HCEC 1CT (cell line): ENCODE measurements at places on chromosomes 16 and 17.

GRCh38 chr17:29140631-29141513 lies 39.3 kb downstream of the MYO18A start:
- DNase-seq: no peak

- no peak for DNase-seq
Measured at GRCh38 chr17:7352503-7352889, 534 bp downstream of the KCTD11 start.

DNA sequence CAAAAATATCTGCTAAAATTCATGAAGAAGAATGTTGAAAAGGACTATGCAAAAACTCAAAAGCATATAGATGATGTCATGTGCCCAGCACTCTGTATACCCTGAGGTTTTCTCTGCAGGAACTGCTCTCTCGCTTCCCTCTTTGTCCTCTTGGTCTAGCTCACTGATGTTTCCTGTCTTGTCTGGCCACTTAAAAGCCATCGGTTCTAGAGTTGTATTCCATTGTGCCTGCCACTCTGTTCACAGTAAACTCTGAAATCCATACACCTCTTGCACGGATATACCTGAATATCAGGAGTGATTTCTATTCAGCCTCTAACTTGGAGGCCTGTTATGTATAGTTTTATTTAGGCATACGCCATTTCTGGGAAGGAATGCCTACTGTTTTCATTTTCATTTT lies 101.0 kb upstream of the CNTNAP4 start:
- DNase-seq: no peak

- DNase-seq: peak; percentile 35
Measured at GRCh38 chr16:24309258-24310142, 53.4 kb downstream of the CACNG3 start.

DNA sequence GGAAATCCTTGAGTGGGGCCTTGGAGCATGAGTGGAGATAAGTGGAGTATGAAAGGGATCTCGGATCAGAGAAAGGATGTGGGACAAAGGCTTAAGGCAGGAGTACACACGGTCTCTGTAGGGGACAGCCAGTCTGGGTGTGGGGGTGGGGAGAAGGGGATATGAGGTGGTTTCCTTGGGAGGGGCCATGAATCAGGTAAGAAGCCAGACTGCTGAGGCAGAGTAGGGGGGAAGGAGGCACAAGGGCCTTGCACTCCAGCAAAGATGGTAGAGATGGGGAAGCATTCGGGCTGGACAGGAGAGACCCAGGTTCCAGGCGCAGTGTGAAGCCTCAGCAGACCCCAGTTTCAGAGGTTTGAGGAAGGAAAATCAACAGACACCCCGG lies 1.6 kb downstream of the HSD11B2 start:
- DNase-seq: no peak
